Effector CD4-positive, alpha-beta T cell (primary cell): ENCODE measurements at places on chromosomes 7 and 10.

DNA sequence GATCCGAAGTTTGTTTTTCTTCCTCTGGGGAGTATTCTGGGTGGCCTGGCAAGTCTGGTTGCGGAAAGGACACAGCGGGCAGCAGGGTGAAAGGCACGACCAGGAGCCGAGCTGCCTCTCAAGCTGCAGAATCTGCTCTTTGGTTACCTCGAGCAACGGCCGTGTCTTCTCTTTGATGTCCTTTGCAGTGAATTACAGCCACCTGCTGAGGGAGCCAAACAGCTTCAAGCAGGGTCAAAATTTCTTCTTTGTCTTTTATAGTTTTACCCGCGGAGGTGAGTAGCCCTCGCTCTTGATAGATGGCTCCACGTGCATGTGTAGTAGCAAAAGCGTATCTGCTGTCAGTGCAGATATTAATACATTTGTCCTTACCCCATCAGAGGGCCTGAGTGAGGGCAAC is 177.3 kb upstream of the MBL2 start:
- DNase-seq, result no peak

DNA sequence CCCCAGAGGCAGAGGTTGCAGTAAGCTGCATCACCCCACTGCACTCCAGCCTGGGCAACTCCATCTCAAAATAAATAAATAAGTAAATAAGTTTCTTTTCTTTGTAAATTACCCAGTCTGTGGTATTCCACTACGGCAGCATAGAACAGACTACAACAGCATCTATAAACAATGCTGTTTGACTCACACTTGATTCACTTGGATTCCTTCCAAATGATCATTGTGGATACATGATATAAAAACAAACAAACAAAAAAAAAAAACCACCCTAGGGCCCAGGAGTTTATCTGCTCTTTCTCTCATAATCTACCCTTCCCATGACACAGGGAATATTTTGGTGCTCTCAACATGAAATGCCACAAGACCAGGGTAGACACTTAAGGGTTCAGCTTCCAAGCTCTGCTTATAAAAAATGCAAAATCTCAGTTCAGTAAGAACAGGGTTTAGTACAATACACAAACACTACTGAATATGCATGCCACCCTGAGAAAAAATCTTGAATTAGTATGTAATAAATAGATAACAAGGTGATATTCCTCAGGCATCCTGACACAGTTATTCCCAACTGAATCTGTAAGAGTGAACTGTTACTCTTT is 200.9 kb downstream of the FAM107B start:
- no peak for DNase-seq

DNA sequence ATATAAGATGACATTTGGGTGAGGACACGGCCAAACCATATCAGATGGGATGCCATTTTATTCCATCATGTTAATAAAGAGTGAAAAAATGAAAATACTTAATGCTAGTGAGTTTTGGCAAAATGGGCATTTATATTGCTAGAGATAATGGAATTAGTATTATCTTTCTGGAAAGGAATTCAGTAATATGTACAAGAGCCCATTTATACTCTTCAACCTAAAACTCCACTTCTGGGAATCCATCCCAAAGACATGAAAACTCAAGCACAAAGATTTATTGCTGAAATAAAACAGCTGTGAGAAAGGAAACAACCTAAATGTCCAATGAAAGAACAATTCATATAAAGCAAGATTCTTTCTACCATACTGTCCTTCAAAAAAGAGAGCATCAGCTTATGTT is 96.0 kb upstream of the TMEM168 start:
- DNase-seq, result no peak

GRCh38 chr10:125158601-125159485 is 1.5 kb downstream of the CTBP2 start:
- DNase-seq, result no peak

DNA sequence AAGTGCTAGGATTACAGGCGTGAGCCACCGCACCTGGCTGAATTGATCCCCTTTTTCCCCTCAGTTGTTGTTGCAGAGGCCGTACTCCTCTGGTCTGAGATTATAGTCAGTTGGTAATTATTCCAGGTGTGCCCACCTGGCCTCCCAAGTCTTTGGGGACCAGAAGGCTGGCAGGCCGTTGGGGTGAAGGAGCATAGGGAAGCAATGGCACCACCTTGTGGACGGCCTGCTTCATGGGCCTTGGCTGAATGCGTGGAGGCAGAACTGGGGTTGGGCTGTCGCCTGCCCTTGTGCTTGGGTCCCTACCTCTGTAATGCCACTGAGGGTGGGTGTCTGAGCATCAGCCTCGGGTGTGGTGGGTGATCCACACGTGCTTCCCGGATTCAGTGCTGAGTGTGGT is 125.7 kb downstream of the RGS10 start:
- peak; percentile 56 for DNase-seq

DNA sequence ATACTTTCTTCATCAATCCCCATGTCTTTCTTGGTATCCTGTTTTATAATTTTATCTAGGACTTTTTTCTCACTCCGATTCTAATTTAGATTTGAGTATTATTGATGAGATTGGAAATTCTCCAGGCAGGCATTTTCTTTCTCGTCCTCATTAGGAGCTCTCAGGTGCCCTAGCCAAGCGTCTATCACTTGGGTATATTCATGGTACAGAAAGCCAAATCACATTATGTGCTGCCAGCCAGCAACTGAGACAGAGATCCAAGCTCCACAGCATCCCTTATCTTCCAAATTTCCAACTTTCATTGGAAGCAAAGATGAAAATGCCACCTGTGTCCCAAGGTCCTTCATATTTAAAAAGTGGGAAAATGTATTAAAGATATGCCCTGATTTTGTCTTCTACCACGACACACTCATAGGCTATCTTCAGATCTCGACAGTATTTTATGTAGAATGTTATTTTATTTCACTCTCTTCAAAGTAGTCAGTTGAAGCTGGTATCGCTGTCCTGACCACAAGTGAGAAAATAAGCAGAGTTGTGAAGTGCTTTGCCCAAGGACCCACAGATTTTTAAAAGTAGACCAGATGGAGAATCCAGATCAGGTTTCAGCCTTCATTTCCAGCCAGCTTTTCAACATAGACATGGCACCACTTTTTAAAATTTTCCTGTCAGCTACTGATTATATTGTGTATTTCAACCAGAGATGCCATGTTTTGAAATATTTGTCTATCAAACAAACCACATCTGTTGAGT is 773.4 kb downstream of the CNTNAP2 start:
- no peak for DNase-seq

GRCh38 chr7:4792537-4793126 is 17.2 kb downstream of the AP5Z1 start:
- no peak for DNase-seq

DNA sequence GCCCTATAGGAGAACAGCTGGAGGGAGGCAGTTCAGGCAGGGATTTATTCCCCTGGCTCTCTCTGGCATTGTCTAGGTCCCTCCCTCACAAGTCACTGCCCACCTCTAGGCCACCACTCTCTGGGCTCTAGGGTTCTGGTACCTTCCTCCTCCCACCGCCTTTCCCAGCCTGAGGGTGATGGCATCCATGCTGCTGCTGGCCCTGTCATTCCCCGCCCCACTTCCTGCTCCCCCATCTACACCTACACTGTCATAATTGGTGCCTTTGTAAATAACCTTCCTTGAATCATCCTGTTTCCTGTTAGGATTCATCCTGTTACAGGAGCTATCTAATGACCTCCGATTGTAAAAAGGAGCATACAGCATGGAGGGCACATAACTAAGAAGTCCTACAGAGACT is 303.3 kb upstream of the COBL start:
- no peak for DNase-seq

DNA sequence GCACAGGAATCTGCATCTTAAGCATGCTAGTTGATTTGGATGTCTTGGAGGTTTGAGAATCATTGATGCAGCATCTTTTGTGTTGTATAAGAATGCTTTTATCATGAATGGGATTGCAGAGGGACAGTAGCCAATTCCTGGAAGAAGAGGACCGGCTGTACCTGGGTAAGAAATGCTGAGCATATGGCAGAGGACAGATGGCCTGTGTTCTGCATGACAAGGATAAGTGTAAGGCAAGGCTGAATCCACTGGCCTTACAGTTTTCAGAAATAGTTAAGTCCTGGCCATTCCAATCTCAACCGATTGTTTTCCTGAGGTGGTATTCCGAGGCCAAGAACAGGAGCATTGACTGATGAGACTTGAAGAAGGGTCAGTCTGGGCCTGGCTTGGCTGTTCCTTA is 24.4 kb upstream of the KBTBD2 start:
- no peak for DNase-seq

DNA sequence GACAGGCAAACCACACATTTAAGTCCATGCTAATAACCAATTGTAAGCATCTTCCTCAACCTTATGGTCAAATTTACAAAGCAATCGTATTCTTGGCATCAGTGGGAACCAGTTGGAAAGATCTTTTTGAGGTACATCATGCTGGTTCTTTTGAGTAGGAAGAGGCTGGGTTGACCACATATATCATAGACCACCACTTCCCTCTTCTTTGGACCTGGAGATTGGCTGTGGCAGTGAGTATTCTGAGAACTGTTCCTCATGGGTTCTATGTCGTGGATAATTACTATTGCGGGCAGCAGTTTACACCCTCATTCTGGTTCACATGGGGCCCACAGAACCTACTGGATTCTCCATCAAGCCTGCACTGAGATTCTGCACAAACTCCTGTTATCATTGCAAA is 35.5 kb upstream of the C1GALT1 start:
- DNase-seq, result no peak

DNA sequence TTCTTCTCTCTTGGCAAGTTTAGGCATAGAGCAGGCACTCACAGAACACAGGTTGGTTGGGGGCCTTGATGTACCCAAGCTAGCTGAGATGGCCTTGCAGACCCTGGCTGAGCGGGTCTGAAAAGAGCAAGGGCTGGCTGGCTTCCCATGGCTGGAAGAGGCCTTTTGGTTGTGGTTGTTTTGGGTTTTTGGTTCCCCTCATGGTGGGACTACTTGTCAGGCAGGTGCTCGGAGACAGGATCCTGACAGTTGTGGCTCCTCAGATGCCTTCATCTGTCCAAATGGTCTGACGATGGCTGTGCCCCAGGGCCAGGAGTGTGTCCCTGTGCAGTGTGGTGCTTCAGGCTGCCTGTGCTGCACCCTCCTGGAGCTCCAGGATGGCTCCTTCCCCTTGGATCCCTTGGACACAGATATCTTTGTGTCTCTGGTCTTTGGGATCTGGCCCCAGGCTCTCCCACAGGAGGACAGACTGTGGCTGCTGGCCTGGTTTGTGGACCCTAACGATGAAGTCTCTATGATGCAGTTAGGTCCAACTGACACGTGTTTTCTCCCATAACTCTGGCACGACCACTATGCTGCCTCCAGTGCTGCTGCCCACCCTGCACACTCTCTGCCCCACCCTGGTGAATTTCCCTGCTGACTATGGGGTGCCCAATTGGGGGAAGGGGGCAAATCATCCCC is 321.5 kb upstream of the ZNF32 start:
- DNase-seq, result no peak

DNA sequence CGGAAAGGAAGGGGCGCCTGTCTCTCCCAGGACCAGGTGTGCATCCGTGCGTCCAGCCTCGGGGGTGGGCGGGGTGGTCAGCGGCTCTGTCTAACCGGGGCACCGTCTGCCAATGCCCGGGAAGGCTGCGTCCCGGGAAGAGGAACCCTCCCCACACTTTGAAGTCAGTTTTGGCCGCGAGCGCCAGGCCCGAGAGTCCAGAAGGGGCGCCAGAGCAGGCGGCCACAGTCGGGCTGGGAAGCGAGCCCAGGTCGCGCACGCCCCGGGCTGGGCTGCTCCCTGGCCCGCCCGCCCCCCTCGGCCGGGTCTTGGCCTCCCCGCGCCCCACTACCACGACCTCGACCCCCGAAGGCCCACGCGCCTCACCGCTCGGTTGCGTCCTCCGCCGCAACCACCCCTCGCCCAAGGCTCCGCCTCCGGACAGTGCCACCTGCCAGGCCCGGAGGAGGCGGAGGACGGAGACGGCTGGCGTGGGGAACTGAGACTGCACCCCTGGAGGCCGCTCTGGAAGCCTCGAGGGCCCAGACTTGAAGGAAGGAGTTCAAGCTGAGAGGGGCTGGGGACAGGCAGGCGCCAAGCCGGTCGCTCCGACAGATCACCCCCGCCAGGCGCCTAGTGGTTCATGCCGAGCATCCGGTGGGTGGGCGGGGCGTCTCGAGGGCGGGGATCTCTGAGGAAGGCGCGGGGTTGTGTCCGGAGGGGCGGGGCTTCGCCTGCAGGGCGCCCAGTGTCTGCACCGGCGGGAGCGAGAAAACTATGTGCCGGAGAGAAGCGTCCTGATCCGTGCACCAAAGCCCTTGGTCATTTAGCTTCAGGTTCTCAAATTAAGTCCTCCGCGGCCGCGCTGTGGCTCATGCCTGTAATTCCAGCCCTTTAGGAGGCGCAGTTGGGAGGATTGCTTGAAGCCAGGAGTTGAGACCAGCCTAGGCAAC is at the start of gene BRAT1:
TSS of gene BRAT1 (minus strand) at position 404 of the 932 bp plus-strand sequence. CDS start 1,093 bp downstream, outside the sequence.
- DNase-seq, result peak; percentile 94

- no peak for DNase-seq
These were observed 17.0 kb upstream of the WAPL start for GRCh38 chr10:86538547-86538946.

- no peak for DNase-seq
These were observed 5.1 kb upstream of the MYO1G start for GRCh38 chr7:44983742-44984477.

- DNase-seq, result no peak
These were observed 20.8 kb downstream of the PRKAG2 start for GRCh38 chr7:151856098-151856497.

- DNase-seq, result no peak
These were observed 23.4 kb downstream of the ENTPD7 start for GRCh38 chr10:99682752-99683151.

GRCh38 chr7:114715907-114716306 is 206.0 kb upstream of the MDFIC start:
- no peak for DNase-seq

DNA sequence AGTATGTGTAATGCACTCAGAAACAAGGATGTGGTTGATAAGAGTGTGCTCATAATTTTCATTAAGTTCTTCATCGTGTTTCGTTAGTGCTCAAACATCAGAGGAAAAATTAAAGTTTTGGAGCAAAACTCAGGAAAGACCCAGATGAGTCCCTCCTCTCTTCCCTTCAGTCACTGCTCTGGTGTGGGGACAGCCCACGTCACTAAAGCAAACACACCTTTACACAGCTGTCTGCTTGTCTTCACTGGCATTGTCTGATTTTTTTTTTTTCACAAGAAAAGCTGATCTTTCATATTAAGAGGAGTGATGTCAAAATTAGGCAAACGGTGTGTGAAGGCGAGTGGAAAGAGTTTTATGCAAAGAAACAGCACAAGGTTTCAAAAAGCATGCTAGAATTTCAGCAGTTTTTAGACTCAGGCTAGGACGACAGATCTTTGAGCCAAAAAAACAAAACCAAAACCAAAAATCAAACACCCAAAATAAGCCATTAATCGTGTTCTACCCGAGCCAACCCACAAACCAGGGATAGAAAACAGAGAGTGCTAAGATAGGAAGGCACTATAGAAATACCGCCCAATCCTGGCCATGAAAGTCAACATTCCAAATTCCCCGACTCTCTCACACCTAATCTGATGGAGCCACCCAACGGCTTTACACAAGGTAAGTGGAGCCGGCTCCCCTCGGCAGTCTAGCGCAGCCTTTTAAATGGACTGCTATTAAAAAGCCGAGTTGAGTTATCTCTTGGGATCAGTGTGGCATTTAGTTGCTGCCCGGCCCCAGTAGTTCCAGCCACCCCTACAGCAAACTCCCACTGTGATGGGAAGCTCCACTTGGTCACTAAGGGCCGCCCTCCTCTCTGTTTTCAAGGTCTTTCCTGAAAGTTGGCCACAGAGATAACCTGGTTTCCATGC is 27.9 kb upstream of the GATA3 start:
- DNase-seq, result no peak

GRCh38 chr7:42105554-42106358 is 131.3 kb downstream of the GLI3 start:
- DNase-seq, result no peak

GRCh38 chr10:26491934-26492333 is 53.8 kb downstream of the APBB1IP start:
- DNase-seq, result no peak

- DNase-seq, result no peak
These were observed 7.2 kb downstream of the INA start for GRCh38 chr10:103284170-103284569.
